ENCODE measurements at places on chromosomes 4 and X.
A peak's percentile ranks its signal among the peaks of the same experiment; 100 is the strongest.

DNA sequence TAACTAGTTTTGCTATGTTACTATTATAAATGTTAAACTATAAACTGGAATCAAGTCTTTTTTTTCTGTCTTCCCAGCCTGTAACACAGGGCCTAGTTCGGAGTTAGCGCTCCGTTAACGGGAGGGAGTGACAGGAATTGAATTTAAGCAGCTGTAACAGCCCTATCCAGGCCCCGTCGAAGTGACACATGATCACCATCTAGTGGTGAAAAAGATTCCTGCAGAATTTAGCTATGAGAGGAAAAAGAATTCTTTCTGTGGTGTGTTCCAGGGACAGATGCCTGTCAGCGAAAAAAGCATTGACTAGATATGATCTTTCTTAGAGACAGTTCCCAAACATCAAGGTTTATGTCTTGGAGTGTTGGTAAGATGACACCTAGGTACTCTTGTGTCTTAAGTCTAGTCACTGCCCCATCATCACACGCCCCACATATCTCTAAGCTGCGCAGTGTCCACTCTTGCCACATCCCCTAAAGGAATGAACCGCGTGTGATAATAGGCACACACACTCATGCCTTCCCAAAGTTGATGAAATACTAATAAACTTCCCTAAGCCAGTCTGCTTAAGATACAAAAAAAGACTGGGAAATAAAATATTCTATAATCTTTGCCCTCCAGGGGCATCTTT is 2.1 kb downstream of the GAB3 start:
- peak; percentile 45 for DNase-seq

DNA sequence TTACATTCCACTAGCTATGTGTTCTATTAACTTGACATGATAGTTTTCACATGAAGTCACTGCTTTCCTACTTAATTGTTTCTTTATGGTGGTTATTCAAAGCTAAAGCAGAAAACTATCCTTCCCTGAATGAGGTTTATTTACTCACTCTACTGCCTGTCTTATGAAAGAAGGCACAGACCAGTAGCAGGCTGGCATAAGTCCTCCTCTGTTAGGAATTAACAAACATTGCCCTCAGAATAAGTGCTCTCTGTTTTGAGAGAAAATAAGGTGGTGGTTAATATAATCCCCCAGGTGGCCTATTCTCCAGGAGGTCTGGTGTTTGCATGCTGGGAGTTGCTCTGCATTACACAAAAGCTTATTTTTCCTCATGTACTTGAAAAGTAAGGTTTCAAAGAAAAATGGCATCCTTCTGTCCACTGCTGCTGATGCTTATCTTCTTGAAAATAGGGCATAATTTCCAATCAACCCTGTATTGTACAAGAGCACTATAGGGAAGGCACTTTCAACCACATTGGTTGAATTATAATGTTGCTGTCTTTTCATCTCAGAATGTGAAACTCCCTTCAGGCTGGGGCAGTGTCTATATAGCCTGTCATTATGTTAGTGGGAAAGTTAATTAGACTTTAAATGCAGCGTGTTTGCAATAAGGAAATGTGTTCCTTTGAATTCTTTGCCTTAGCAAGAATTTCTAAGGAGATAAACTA is 119.7 kb upstream of the TBC1D9 start:
- DNase-seq, result no peak

DNA sequence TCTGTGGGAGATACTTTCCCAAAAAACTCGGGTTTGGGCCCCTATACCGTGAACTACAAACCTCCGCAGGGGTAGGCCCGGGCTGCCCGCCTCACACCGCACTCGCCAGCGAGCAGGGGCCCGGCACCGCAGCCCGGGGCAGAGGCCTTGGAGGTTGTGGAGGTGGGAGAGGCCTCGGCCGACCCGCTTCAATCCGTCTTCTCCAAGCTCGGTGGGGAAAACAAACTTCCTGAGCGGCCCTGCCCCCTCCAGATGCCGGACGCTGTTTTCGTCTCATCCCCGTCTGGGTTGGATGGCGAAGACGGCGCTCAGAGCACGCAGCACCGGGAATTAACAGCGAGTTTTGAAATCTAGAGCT is 442 bp upstream of the MCUB start:
- peak; percentile 42 for DNase-seq

DNA sequence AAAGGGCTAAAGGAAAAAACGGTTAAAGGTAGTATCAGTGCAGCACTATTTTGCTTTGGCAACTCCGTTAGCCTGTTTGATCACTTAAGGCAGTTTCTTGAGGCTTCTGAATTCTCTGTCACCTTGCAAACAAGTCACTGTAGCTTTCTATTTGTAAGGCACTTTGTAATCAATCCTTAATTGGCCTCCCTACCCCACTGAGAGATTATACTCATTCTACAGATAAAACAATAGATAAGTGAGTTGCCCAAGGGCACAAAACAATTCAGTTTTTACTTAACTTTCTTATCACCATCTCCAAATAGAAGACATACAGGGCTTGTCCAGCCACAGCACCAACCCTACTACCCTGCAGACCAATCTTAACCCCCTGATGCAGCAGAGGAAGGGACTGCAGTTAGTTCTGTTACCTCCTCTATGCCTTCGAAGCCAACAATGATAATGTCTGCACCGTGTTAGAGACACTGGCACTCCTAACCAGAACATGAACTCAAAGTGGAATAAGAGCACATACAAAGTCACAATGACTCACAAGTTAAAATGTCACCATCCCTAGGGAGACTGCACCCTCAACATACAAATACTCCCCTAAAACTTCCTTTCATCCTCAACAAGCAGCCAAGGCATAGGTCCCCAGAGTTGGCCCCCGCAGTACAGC is 1.7 kb downstream of the TMEM185A start:
- no peak for DNase-seq

DNA sequence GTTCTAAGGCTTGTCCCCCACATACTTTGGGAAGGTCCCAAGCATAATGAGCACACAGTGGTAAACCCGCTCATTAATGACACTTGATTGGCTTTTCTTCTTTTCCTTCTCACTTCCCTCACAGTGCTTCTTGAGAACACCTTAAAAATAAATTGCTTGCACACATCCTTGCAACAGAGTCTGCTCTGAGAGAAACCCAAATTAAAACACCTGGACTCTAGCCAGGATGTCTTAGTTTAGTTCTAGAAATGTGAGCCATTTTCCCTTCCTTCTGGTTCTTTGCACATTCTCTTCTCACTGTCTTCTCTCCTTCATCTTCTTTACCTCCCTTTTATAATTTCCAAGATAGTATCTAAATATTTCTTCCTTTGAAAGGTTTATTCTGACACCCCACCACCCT is 35.3 kb upstream of the COX7B2 start:
- no peak for DNase-seq

DNA sequence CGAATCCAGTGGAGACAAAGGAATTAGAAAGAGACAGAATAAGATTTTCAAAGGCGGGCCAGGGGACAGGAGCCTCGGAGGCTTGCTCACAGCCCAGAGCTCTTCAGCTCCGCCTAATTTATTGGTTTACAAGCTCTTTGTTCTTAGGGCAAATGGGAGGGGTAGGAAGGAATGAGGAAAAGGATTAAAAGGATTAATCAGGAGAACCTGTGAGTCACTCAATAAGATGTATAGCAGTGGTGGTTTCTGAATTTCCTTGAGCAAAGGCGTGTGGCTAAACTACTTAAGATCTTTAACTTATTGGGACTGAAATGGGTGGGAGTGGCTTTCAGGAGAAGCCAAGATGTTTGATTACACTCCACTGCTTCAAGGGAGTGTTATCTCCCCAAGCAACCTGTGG is 456.0 kb upstream of the SPANXN1 start:
- no peak for DNase-seq

DNA sequence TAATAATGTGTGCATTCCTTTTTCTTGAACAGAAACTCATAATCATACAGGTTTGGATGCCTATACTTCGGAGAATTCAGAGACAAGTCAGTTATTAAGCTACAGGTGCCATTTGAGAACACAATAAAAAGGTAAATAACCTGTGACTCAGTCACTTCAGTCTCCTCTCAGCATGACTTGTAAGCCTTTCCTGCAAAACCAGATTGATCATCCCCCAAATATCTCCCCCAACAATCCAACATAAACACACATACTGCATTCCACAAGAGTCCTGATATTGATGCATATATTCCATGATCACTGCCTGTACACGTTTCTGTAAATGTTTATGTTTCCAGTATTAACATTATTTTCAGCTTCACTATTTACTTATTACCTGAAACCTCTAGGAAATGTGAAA is 110.8 kb downstream of the PWWP3B start:
- no peak for DNase-seq

GRCh38 chr4:148017801-148018200 is 285.9 kb downstream of the ARHGAP10 start:
- no peak for DNase-seq

GRCh38 chrX:67523932-67524331 is 19.9 kb upstream of the AR start:
- no peak for DNase-seq

DNA sequence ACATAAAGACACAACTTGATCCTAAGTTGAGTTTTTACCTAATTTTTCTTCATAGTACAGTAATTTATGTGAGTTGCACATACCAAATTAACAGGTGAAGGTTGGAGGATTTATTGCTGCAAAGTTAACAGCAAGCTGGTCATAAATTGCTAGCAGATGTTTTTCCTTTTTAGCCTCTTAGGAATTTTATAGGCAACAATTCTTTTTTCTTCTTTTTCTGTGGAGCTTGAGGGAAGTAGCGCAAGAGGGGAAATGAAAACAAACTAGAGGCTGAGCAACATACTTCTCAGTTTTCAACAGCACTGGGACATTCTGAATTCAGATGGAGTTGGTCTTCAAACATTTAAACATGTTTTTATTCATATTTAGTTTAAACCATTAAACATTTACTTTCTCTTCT is 63.7 kb upstream of the TLR2 start:
- DNase-seq, result no peak

- DNase-seq, result no peak
These were observed 429.3 kb downstream of the INPP4B start for GRCh38 chr4:142416711-142417275.

GRCh38 chr4:76984127-76984526 is 34.6 kb downstream of the SEPTIN11 start:
- peak; percentile 37 for DNase-seq

DNA sequence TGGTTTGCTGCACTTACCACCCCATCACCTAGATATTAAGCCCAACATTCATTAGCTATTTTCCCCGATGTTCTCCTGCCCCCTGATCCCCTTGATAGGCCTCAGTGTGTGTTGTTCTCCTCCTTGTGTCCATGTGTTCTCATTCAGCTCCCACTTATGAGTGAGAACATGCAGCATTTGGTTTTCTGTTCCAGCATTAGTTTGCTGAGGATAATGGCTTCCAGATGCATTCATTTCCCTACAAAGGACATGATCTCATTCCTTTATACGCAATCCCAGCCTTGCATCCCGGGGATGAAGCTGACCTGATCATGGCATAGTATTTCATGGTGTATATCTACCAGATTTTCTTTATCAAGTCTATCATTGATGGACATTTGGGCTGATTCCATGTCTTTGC is 99.0 kb upstream of the DCAF12L2 start:
- DNase-seq, result no peak

- DNase-seq, result no peak
These were observed 31.7 kb downstream of the DLG3 start for GRCh38 chrX:70476166-70476933.

DNA sequence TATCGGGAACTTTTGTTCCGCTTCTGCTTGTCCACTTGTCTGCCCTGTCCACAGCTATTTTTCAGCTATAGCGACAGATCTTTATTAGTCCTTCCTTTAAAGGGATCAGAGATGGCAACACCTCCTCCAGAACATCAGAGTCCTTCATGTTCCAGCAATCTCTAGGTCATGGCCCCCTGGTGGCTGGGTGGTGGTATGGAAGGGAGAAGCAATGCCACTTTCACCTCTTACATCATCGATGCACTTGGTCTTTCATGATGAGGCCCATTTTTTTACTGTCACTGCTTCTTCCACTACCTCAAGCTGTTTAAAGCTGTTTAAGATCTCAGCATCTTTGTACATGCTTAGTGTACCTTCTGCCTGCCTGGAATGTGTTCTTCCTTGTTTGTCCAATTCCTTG is 106.7 kb downstream of the ARHGAP6 start:
- DNase-seq, result peak; percentile 36

DNA sequence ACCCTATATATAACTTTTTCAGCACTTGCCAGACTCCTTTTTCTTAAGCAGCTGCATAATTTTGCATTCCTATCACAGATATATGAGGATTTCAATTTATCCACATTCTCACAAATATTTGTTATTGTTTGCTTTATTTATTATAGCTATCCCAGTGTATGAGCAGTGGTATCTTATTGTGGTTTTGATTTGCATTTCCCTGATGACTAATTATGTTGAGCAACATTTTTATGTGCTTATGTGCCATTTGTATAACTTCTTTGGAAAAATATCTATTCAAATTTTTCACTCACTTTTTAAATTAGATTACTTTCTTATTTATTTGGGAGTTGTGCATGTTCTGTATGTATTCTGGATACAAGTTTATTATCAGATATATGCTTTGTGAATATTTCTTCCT is 361.9 kb downstream of the KCTD8 start:
- no peak for DNase-seq

GRCh38 chr4:98482503-98482846 is 175.9 kb downstream of the TSPAN5 start:
- no peak for DNase-seq

DNA sequence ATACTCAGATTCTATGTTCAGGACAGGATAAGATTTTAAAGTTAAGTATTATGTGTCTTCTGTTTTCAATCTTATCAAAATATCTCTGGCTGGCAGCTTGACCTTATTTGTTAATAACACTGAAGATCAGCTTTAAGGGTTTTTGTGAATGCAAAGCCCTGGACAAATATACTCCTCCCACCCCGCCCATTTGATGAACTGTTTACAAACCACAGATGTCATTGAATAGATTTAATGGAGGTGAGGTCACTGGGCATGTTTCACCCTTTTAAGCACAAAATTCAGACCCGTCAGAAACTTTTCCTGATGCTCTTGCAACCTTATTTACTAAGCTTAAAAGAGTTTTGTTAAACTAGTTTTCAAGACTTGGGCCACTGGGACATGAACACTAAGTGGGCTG is 10.1 kb upstream of the CXCL8 start:
- no peak for DNase-seq

Data from GM13976 (cell line).